NCI-H526 (cell line): ENCODE measurements at places on chromosomes 2 and 18.

- DNase-seq, result no peak
These were observed 138.6 kb upstream of the CHAC2 start for GRCh38 chr2:53629001-53629400.

- no peak for DNase-seq
These were observed 6.8 kb downstream of the HTR2B start for GRCh38 chr2:231117922-231118613.

- no peak for DNase-seq
These were observed 120.8 kb upstream of the FOSL2 start for GRCh38 chr2:28271919-28272250.

- DNase-seq, result no peak
These were observed 613.4 kb downstream of the ARHGAP15 start for GRCh38 chr2:143742581-143742980.

GRCh38 chr2:239818086-239818485 is 207.1 kb downstream of the NDUFA10 start:
- no peak for DNase-seq

GRCh38 chr2:63590626-63591408 is 2.1 kb downstream of the MDH1 start:
- no peak for DNase-seq

DNA sequence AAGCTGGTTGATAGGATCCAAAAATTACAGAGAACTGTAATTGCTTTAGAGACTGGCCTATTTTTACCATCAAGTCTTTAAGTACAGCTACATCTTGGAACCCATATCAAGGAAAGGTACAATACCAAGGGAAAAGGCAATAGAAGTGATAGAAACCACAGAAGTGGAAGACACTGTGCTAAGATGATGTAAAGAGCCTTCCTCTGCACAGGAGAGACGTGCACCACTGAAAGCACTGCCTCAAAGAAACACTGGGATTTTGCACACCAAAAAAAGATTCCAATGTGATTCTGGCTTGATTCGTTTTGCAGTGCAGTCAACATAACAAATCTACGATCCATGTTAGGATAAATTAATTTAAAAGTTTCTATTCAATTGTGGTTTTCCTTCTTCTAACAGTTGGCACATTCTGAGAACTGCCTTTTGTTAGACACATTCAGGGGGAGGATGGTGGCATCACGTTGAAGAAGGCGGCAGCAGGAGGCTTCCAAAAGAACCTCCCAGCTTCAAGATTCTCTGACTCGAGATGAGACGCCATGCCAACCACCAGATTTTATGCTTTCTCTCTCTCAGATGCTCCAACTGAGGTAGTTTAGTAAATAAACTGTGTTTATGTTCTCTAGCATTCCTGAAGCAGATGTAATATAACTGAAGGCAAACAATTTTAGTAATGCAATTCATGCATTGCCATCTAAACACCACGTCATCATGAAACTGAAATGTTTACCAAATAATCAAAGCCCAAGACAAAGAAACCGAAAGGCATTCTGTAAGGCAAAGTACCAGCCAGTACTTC is 102.9 kb downstream of the BCL2 start:
- no peak for DNase-seq

- no peak for DNase-seq
These were observed 22.7 kb downstream of the TMEM87B start for GRCh38 chr2:112077814-112078213.

GRCh38 chr18:79315596-79315995 is 80.1 kb upstream of the NFATC1 start:
- peak; percentile 4 for DNase-seq

DNA sequence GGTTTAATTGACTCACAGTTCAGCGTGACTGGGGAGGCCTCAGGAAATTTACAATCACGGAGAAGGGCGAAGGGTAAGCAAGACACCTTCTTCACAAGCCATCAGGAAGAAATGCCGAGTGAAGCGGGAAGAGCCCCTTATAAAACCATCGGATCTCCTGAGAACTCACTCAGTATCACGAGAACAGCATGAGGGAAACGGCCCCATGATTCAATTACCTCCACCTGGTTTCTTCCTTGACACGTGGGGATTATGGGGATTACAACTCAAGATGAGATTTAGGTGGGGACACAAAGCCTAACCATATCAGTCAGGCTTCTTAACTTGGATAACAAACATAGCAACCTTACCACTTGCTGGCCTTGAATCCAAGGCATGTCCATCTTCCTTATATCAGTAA is 289.0 kb upstream of the STON1 start:
- no peak for DNase-seq

GRCh38 chr2:169734169-169734847 is 676 bp downstream of the KLHL23 start:
- DNase-seq, result peak; percentile 68

DNA sequence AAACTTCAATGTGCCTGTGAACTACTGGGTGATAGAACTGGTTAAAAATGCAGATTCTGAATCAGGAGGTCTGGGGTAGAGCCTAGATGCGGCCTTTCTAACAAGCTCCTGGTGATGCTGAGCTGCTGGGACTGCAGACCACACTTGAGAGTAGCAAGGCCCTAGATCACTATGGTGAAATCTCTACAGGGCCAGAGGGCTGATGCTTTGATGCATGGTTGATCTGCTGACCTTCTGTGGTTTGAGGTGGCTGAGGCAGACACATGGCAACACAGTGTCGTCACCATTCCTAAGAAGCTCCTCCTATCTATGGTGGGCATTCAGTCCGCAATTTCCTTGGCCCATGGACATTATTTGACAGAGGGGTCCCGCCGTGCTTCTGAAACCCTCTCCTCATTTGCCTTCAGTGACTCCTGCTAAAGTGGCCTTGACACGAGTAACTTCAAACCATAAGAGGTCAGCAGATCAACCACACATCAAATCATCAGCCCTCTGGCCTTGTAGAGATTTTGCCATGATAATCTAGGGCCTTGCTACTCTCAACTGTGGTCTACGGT is 19.8 kb downstream of the CCDC68 start:
- DNase-seq, result no peak

GRCh38 chr2:37705191-37705590 is 33.7 kb upstream of the CDC42EP3 start:
- no peak for DNase-seq

DNA sequence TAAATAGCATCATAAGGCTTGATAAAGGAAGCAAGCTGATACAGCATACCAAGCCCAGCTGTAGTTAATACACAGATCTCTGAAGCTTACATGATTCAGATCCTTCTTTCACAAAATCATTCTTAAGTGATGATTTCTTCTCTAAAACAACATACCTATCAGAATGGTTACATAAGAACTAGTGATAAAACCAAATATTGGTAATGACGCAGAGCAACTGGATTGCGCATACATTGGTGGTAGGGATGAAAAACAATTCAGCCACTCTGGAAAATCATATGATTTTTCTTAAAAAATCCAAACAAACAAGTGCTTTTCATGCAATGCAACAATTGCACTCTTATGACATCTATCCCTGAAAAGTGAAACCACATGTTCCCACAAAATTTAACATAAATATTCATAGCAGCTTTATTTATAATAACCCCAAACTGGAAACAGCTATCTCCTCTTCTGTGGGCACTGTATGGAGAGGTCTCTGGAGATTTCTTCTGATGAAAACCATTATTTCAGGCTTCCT is 153.6 kb upstream of the DSEL start:
- DNase-seq, result no peak

- DNase-seq, result no peak
These were observed 265.3 kb downstream of the DCC start for GRCh38 chr18:52605345-52605744.

DNA sequence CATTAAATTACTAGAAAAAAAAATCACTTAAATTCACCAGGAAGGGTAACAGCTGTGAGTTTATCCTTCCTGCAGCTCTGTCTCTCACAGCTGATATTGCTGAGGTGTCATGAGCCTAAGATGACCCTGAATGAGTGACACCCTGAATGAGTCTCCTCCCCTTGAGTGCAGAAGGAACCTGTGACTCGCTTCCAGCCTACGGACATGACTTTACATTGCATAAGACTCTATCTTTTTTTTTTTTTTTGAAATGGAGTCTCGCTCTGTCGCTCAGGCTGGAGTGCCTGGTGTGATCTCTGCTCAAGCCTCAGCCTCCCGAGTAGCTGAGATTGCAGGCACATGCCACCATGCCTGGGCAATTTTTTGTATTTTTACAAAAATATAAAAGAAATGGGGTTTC is 14.1 kb downstream of the MRO start:
- DNase-seq, result no peak

GRCh38 chr18:69981948-69982347 is 34.3 kb upstream of the CD226 start:
- no peak for DNase-seq

DNA sequence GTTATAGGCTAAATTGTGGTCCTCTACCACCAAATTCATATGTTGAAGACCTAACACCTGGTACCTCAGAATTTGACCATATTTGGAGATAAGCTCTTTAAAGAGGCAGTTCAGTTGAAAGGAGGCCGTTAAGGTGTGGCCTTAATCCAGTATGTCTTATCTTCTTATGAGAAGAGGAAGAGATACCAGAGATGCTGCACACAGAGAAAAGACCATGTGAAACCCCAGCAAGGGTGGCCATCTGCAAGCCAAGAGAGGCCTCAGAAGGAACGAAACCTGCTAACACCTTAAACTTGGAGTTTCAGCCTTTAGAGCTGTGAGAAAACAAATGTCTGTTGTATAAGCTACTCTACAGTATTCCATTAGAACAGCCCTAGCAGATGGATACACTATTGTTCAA is 528.1 kb upstream of the DCC start:
- DNase-seq, result no peak

GRCh38 chr2:109719871-109720270 is 74.2 kb upstream of the RGPD5 start:
- no peak for DNase-seq

- no peak for DNase-seq
These were observed 34.4 kb upstream of the RAPGEF4 start for GRCh38 chr2:172701250-172701649.

DNA sequence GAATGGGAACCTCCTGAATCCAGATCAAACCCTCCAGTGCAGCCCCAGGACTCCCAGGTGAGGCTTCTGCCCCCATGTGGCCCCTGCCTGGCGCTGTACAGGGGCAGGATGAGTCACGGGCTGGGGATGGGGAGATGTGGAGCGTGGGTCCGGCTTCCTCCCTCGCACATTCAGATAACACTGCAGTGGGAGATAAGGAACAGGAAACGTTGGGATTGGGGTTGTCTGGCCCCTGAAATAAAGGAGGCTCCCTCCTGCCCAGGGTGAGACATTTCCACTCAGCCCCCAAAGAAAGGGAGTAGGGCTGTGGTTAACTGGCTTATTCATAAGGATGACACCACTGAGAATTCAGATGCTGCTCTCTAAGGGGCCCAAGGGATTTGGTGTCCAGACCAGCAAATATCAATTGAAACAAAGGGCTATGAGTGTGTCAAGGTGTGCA is 30.7 kb downstream of the IGFBP5 start:
- peak; percentile 21 for DNase-seq

- no peak for DNase-seq
These were observed 24.4 kb downstream of the SCN9A start for GRCh38 chr2:166351319-166351718.

- no peak for DNase-seq
These were observed 746.0 kb upstream of the TMEFF2 start for GRCh38 chr2:192940767-192941166.

- DNase-seq, result no peak
These were observed 949.3 kb downstream of the BCL11A start for GRCh38 chr2:59604123-59604522.

- DNase-seq, result no peak
These were observed 14.5 kb upstream of the VWA3B start for GRCh38 chr2:98072442-98072841.

DNA sequence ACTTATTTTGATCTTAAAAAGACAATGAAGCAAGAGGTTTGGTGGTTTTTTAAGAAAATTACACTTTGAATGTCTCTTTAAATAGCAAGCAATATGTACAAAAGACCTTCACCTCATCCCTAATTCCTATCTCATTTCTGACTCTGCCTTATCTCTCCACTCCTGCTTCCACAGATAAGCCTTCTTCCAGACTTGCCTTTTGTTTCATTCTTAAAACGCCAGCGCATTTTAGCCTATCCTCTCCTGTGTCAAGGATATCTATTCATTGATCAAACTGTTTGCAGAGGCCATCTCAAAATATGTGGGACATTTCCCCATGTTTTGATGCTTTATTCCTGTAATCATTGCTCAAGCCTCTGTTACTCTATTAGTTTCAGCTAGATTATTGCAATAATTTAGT is 562.5 kb downstream of the PARD3B start:
- no peak for DNase-seq

DNA sequence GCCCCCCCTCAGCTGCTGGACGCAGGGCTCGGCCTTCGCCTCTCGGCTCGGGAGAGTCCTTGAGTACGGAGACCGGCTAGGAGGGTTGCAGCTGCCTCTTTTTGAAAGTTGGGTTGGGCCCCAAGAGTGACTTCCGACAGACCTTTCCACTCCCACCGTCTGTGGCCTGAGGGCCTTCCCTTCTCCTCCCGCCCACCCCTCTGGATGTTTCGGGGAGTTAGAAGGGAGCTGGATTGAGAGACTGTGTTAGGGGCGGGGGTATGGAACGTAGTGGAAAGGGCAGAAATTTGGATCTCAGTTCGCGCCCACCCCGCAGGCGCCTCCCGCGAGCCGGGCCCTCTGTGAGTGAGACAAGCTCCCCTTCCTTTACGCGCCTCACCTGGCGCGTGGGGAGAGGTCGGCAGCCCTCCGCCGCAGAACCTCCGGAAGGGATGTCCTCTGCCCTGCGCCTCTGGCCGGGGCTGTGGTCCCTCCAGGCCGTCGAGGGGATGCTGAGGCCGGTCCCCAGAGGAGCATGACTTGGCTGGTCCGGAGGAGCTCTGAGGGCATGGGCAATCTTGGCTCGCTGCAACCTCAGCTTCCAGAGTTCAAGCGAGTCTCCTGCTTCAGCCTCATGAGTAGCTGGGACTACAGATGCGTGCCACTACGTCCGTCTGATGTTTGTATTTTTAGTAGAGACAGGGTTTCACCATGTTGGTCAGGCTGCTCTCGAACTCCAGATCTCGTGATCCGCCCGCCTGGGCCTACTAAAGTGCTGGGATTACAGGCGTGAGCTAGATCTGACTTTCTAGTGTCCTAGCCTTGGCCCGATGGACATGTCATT is 15.9 kb downstream of the C2orf74 start:
- DNase-seq, result no peak

DNA sequence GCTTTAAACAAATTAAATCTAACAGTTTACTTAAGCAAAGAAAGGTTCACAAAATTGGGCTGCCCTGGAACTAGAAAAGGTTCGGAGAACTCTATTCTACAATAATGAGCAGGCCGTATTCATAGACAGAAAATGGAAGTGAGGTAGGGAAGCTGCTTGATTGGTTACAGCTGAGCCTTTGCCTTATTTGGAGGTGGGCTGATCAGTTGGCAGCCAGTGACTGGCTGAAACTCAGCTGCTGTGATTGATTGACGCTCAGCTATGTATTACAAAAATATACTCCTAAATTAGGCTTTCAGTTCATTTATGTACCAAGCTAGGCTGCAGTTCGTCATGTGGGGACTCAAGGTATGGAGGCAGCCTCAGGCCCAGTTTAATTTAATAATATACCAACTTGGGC is 42.3 kb upstream of the TTR start:
- DNase-seq, result no peak
